Esophagus squamous epithelium (tissue), 5 donors: ENCODE measurements at places on chromosomes 6 and 20.

- DNase-seq, result no peak
Observed at GRCh38 chr20:3786126-3786484, 435 bp downstream of the CENPB start.

GRCh38 chr6:33592595-33593413 is 12.7 kb upstream of the BAK1 start:
- DNase-seq, result no peak

- no peak for DNase-seq
Observed at GRCh38 chr6:162856885-162857284, 129.1 kb downstream of the PACRG start.

DNA sequence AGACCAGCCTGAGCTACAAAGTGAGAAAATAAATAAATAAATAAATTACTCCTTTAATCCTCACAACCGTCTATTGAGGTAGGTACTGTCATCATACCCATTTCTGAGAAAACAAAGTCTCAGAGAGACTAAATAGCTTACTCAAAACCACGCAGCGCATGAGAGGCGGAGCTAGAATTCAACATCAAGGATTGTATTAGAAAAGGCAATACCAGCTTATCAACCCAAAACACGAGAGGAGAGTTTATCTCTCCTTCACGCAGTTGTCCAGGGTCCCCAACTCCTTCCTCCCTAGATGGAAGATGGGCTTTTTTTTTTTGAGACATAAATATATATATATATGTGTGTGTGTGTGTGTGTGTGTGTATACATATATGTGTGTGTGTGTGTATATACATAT is 12.2 kb downstream of the HNF4A start:
- no peak for DNase-seq

DNA sequence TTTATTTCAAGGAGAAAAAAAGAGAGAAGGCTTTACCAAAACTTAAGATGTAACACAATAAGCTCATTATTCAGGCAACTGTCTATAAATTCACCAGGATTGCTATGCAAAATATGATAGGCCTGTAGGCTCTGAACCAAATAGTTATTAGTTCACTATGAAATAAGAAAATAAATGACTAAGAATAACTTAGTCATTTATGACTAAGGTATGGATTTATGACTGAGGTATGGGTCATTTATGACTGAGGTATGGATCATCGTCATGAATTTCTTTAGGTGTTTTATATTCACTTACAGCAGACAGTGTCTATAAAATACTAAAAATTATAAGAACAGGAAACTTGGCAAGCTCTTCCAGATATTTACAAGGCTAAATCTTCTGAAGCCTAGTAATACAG is 52.1 kb upstream of the SNX9 start:
- no peak for DNase-seq

GRCh38 chr6:65760285-65760684 is 53.3 kb upstream of the EYS start:
- DNase-seq, result no peak

- DNase-seq, result no peak
Observed at GRCh38 chr6:69232496-69232895, 564.3 kb downstream of the LMBRD1 start.

GRCh38 chr6:153231048-153231646 is 100.1 kb upstream of the RGS17 start:
- no peak for DNase-seq

DNA sequence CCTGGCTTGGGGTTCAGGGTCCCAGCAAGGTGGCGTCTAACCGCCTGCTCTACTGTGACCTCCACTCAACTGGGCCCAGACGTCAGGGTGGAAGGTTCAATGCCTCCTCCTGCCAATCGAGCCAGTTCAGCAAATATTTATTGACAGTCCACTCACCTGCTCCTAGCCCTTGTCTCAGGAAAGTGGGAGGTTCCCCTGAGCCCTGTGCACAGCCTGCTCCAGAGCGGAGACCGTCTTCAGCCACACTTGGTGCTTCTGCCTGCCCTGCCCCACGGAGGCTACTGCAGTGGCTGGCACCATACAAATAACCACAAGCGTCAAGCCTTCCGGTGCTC is 6.1 kb downstream of the CCDC167 start:
- DNase-seq, result no peak

DNA sequence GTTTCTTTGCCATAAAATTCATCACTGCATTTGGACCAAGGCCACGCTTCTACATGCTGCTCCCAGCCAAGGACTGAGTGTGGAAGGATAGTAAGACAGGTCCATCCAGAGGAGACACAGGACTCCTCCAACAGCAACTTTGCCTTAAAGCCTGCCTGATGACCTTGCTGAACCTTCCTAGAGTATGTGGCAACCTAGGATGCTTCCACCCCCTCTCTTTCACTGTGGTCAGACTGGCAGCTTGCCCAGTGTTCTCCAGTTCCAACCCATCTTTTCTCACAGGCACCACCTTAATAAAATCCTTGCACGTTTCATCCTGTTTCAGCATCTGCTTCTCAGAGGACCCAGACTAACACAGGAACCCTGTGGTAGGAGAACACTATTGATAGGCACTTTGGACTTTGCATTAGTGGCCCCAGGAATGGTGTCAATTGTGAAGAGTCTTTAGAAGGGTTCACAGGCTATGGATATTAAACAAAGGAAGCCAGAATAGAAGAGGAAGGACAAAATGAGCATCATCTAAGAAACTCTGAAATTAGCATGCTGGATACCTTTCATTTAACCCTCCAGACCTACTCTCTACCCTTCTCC is 2.4 kb upstream of the PKHD1 start:
- DNase-seq, result no peak
